ENCODE measurements at places on chromosomes 5 and 9.

DNA sequence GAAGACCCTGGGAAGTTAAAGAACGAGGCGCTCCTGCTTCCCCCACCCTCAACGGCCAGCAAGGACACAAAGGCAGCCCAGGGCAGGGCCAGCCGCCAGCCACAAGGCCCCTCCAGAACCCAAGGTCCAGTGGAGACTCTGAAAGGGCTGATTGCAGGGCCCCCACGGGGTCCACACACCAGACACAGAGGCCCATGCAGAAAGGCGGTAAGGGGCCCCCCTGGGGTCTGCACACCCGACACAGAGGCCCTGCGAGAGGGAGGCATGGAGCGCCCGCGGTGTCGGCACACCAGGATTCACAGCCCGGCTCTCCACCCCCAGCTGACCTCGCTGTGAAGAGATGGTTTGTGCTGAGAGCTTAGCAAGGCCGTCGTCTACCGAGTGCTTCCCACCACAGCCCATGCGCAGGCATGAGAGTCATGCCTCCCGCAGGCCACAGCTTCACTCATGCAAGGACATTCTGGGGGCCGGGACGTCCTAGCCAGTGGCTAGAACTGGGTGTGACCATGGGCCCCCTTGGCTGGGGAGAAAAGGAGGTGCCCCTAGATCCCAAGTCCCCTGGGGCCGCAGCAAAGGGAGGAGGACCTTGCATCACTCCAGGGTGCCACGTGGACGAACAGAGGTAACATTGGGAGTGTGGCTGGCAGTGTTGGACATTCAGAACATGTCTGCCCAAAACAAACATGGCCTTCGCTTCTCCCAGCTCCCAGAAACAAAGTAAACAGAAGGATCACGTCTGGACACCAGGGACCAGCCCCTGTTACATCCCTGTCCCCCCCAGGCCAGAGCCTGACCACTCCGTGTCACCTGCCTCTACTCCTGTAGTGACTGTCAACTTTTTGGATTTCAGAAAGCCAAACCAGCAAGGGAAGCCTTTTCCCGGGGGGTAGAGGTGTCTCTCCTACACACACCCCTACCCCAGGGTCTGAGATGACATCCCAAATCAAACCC is 9.8 kb downstream of the BRD3 start:
- DNase-seq: no peak

DNA sequence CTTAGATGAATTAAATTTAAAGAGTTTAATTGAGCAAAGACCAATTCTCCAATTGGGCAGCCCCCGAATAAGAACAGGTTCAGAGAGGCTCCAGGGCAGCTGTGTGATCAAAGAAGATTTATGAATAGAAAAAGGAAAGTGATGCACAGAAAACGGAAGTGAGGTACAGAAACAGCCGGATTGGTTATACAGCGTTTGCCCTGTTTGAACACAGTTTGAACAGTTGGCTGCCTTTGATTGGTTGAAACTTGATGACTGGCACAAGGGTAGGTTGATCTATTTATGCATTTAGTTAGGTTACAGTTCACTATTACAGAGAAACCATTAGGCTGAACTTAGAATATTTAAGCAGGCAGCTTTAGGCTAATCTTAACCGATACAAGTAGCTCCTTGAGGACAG is 29.5 kb downstream of the NIM1K start:
- no peak for DNase-seq

GRCh38 chr9:86354818-86355309 is 654 bp upstream of the TUT7 start:
- no peak for DNase-seq

DNA sequence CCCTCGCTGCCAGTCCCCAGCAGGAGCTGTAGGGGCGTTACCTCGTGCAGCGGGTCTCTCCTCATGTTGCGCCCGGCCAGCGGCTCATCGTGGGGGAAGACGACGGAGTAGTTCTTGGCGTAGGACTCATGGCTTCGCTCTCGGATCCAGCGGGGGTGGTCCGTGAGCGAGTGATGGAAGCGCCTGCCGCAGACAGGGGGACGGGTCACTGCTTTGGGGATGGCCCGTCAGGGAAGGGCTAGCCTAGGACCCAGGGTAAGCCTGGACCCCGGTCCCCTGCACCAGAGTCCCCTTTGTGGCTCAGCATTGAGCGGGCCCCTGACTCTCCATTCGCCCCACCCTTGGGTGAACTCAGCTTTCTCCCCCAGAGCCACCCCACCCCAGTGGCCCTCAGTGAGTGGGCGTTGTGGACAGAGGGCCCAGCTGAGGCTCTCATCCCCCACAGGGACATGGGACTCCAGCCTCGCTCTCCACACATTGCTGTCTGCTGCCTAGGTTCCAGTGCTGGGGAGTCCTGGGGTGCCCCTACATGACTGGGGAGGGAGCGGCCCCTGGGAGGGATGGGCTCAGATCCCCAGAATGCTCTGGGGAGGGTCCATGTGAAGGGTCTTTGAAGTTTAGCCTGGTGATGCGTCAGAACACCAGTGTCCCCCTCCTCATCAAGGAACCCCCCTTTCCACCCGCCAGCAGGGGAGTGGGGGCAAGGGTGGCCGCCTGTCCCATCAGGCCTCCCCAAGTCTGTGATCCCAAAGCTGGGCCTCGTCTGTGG is 29.7 kb downstream of the SARDH start:
- DNase-seq: no peak

DNA sequence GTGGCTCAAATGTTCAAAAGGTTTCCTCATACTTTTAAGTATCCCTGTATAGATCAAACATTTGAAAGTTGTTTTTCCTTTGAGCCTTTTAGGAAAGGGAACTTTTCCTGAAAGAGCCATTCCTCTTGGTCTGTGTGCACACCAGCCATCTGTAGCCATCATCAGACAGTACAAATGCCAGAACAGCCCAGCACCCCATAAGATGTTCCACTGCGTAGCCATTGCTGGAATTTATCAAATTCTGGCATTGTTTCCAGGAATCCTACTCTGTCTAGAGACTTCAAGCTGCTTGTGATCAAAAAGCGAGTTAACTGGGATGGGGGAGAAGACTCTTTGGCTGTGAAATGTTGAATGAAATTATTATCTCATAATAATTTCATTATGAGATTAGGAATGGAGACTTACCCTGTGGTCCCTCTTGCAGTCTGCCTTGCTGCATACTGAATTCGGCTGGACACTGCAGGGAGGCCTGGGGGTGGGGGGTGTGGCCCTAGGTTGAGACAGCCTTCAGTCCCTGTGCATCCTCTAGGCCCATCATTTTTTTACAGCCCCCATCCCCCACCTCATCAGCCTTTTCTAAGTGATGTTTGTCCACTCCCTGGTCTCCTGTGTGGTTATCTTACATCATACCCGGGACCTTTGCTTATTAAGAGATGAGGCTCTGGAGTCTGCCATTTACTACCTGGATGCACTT is 99.8 kb downstream of the RALGPS1 start:
- DNase-seq: no peak

DNA sequence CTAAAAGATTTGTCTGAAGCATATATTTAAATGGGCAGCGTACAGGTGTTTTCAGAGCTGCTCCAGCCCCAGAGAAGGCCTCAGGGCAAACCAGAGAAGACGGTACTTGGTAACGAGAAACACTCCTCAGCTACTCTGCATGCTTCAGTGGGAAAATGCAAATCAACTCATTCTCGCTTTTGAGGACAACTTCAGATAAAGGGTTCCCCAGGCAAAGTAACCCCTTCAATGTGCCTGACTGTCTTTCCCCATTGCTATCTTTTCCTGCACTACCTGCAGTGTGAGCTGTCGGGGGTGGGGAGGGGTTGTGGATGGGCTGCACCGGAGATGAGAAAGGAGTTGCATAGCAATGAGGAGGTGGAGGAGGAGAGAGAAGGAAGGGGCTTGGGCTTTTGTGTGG is 339.7 kb upstream of the CLINT1 start:
- no peak for DNase-seq

DNA sequence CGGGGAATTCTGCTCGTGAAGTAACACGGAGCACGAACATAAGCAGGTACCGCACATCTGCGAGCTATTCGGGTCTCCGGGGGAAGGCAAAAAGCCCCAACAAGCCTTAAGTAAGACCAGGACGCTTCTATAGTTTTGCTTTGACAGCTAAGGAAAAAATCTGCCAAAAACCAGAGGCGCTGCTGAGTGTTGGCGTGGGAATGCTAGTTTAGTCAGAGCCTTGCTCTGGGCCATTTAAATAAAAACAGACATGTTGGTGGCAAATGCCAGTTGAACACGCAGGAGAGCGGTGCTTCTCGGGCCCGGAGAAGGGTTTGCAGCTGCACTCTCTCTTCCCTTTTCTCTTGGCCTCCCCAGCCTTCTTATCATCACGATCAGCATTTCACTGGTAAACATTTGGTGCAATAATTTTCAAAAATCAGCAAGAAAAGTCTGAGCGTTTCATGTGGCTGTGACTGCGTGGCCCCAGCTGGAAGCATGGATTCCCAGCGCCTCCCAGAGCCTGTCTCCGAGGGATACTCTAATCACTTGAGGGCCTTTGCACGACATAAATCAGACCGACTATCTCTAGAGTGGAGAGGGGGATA is 6.4 kb upstream of the NOTCH1 start:
- DNase-seq: peak; percentile 62

DNA sequence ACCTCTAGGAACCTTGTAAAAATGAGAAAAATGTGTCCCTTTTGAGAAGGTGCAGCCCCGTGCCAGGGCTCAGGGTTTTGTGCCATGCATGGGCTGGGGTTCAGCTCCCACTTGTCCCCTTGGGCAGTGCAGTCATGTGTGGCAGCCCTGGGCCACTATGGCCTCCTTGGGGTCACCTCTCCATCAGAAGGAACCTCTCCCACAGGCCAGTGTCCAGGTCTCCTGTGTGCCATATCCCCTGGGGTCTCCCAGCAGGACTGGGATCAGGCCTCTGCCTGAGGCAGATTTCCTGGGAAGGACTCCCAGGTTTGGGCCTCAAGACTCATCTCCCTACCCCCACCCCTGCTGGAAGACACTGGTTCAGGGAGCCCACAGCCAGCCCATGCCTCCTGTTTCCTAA is 189.1 kb downstream of the PAX5 start:
- DNase-seq: no peak

DNA sequence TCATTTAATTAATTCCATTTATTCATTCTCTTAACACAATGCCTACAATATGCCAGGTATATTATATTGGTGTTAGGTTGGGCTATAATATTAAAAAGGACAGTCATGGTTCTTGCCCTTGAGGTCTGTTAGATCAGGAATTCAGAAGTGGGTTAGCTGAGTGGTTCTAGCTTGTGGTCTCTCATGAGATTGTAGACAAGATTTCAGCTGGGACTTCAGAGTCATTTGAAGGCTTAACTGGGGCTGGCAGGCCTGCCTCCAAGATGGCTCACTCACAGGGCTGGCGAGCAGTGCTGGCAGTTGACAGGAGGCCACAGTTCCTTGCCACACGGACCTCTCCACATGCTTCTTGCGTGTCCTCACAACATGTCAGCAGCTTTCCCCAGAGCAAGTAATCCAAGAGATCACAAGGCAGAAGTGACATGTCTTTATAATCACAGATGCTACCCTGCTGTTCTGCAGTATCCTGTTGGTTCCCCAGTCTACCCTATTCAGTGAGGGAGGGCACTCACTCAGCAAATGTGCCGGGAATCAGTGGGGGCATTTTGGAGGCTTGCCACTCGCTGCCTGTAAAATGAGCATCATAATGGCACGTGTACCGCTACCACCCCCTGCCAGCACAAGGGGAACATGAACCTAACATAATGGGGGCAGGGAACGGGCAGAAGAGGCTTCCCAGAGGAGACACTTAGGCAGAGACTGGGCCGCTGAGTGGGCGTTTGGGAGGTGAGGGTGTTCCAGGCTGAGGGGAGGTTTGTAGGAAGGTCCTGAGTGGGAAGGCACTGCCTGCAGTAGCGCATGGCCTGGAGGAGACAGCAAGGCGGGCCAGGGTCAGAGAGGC is 70.0 kb downstream of the EXOSC2 start:
- DNase-seq: no peak

- DNase-seq: no peak
Measured at GRCh38 chr9:3976865-3977613, 322.8 kb downstream of the GLIS3 start.

GRCh38 chr5:149860801-149861322 is 83.7 kb downstream of the PDE6A start:
- DNase-seq: no peak

- DNase-seq: peak; percentile 13
Measured at GRCh38 chr9:94922691-94923107, 196.2 kb downstream of the AOPEP start.

GRCh38 chr5:37703841-37704241 is 136.0 kb downstream of the GDNF start:
- DNase-seq: no peak

DNA sequence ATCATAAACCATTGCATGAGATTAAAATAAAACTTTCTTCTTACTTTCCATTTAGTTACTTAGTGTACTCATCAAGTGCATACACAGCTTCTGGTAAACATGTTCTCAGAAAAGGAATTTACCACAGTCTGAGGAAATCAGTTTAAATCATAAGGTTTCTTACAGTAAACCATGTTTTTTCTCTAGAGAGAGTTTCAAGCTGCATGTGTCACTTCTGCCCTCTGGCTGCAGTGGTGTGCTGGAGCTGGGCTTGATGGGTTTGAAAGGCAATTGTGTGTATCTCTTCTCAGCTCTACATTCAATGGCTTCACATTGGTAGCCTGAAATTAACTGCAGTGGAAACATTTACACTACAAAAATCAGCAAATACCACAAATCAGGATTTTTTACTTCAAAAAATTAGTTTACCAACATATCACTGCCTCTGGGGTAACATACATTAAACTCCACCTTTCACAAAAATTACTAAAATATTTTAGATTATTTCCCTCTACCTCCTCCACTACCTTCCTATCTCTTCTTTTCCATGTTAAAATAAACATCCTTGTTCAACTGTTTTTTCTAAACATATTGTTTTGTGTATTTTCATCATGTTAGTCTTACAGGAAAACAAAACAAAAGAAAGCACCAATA is 414.3 kb downstream of the ANXA1 start:
- DNase-seq: peak; percentile 14

DNA sequence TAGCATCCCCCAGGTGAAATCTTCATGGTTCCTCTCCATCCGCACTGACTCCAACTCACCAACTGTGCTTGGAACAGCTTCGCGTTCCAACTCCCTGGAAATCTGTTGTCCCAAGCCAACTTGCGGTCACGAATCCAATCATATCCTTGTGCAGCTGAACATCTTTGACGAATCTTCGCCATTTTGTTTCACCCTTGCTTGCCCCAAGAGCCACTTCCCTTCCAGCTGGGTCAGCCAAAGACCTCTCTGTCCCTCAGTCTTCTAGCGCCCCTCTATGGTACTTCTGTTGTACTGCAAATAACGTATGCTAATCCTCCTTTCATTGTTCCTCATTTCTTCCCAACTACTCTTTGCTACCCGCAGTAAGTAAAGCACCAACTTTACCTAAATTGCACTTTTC is 61.0 kb upstream of the TARS1 start:
- DNase-seq: peak; percentile 66

DNA sequence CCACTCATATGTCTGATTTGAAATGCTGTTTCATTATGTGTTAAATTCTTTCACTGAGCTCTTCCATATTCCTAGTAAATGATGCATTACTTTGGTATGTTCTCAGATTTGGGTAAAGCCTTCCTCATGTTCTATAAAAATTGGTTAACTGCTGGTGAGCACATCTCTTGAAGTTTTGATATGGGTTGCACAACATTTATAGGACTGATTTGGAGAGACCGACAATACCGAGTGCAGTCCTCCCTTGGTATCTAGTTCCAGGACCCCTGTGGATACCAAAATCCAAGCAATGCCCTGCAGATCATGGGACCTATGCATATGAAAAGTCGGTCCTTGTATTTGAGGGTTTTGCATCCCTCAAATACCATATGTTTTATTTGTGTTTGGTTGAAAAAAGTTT is 37.8 kb downstream of the WDR36 start:
- no peak for DNase-seq

- DNase-seq: no peak
Measured at GRCh38 chr5:126373375-126374108, 49.7 kb upstream of the GRAMD2B start.

Measured in inflammatory macrophage (primary cell).